ENCODE measurements at places on chromosomes 5 and 9.
A peak's percentile ranks its signal among the peaks of the same experiment; 100 is the strongest.

DNA sequence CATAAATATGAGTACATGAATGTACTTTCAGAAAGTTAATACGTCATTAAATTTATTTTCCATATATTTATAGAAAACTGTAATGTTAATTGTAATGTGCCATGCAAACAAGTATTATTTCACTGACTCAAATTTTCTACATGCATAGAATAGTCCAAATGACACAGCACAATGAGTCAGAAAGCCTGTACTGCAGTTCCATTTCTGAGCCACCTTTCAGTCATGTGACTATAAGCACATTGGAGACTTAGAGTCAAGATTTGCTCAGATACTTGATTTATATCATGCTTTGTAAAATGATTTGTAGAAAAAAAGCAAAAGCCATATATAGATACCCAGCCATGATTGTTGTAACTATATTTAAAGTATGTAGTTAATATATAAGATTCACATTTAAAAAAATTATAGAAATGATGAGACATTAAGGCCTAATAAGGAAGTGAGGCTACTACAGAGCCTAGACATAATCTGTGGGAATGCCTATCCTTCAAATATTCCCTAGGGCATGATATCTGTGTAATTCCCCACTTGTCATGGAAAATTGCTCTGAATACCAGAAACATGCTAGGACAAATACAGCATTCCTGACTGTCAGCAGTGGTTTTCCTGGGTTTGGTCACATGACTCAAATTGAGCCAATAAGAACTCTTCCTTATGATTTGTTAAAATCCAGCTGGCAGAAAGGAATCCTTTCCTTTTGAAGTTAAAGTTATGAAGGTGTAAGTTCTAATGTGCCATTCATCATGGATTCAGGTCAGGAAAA, 50.0 kb downstream of the PTPRD start:
- no peak overlapping the region for H3K4me3 ChIP-seq
- H3K4me1 ChIP-seq: no peaks in the 10 kb centered on the region
- H3K27ac ChIP-seq: no peak overlapping the region
- H3K36me3 ChIP-seq: no peaks in the 10 kb centered on the region
- no peaks in the 10 kb centered on the region for H3K27me3 ChIP-seq
- DNase-seq: no peak

DNA sequence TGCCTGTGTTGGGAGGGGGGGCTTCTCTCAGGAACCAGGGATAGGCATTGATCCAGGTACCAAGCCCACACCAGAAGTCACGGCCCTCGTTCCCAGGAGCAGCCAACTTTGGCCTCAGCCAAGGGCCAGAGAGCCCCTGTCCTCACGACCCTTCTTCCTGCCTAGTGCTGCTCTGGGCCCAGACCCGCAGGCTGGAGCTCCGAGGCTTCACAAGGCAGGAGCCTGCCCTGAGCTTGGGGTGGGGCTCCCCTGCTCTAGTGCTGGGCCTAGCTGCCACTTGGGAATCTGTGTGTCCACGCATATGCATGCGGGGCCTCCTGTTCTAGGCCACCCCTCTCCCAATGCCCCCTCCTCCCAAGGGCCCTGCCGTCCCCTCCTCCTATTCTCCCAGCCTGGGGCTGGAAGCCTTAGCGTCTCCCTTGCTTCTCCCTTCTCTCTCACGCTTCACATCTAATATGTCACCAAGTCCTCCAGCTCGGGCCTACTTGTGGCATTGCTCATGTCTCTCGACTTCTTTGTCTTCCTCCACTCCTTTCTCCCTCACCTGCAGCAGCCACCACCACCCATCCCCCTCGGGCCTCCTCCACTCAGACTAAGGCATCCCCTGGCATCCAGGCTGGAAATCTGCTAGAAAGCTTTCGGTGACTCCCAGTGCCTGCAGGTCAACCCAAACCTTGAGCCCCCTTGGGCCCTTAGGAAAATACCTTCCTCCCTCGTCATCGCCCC, 3.4 kb downstream of the UNC5A start:
- H3K4me3 ChIP-seq: no peak overlapping the region
- no peaks in the 10 kb centered on the region for H3K36me3 ChIP-seq
- H3K27me3 ChIP-seq: peaks cover 56% of the 10 kb centered on the region

DNA sequence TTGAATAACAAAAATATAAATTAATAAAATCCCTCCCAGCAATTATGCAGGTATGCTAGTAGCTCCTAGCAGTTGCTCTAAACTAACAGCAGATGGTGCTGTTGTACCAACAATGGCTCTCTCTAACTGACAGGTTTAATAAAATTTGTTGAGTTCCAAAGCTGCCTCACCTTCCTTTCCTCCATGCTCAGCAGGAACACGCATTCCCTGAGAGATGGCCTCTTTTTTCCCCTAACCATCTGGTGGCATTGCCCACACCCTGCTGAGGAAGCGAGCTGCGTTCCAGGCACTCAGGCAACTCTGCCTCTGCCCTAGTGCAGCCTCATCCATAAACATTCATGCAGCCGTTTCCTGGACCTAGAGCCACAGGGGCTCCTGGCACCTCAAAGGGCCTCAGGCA, 106.2 kb downstream of the KLHL3 start:
- peaks cover 5% of the 10 kb centered on the region for H3K4me1 ChIP-seq
- no peak for DNase-seq
- H3K4me3 ChIP-seq: no peak overlapping the region
- no peak overlapping the region for H3K27ac ChIP-seq

- peaks cover 14% of the 10 kb centered on the region for H3K4me1 ChIP-seq
- no peak overlapping the region for H3K4me3 ChIP-seq
- no peaks in the 10 kb centered on the region for H3K36me3 ChIP-seq
- DNase-seq: no peak
- peak overlapping the region; percentile 6 for H3K27ac ChIP-seq
These were observed 63.1 kb downstream of the TMOD1 start for GRCh38 chr9:97564291-97565175.

- no peaks in the 10 kb centered on the region for H3K4me1 ChIP-seq
- no peaks in the 10 kb centered on the region for H3K36me3 ChIP-seq
- peak overlapping the region; percentile 7 for H3K27ac ChIP-seq
- H3K27me3 ChIP-seq: no peaks in the 10 kb centered on the region
- H3K4me3 ChIP-seq: no peak overlapping the region
These were observed 185.3 kb downstream of the SAXO1 start for GRCh38 chr9:18847576-18848275.

- H3K27ac ChIP-seq: no peak overlapping the region
- H3K36me3 ChIP-seq: no peaks in the 10 kb centered on the region
- DNase-seq: no peak
- no peaks in the 10 kb centered on the region for H3K27me3 ChIP-seq
- H3K4me1 ChIP-seq: peaks cover 4% of the 10 kb centered on the region
These were observed 68.5 kb downstream of the FRMD3 start for GRCh38 chr9:83469722-83470121.

DNA sequence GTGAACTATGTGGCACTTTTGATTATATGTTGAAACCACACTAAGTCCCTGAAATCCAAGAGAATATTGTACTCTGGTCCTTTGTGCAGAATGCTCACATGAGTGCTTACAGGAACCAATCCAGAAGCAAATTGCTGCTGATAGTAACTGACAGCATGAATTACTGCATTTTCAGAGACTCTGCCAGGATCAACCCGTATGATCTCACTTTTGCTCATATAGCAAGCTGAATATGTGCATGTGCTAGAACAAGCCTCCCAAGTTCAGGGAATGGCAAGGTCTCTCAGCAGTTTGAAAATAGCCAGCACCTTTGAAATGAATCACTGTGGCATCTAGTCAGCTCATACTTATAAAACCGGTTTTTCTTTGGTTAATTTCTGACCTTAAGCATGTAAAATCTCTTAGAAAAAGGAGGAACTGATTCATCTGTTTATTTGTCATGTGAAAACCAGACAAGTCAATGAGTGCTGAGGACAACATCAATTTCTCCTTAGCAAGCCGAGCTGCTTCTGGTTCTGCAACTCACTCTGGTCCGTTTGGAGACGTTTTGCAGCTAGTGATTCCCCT, 215.7 kb upstream of the ELL2 start:
- no peak overlapping the region for H3K27ac ChIP-seq
- no peaks in the 10 kb centered on the region for H3K36me3 ChIP-seq
- no peak overlapping the region for H3K4me3 ChIP-seq

- no peak for DNase-seq
- H3K27ac ChIP-seq: no peak overlapping the region
- no peaks in the 10 kb centered on the region for H3K27me3 ChIP-seq
- H3K4me3 ChIP-seq: no peak overlapping the region
These were observed 50.4 kb upstream of the SLC2A8 start for GRCh38 chr9:127346584-127346983.

DNA sequence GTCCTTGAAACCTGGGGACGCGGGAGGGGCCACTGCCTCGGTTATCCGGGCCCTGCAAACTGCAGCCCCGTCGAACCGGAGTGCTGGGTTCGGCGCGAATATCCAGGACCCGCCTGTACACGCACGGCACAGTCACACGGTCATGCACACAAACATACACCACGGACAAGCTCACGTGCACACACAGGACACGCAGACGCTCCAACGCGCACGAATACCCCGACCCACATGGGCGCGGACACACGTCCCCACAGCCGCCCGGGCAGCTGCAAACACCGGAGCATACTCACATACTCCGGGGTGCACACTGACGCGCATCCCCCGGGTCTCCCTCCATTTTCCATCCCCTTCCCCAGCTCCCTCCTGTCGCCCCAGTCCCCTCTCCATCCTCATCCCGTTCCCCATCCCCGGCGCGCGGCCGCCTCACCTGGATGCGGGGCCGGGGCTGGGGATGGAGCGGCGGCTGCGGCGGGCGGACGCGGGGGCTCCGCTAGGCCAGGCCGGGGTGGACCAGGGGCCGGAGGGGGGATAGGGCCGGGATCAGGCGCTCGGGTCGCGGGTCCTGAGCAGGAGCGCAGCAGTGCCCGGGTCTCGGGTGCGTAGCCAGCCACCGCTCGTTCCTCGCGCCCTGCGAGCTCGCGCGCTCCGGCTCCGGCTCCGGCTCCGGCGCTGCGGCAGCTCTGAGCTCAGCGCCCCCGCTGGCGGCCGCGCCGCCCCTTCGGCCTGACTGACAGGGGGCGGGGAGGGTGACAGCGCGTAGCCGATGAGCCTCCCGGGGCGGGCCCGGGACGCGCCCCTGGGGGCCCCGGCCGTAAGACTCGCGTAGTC, at the start of the genes EIF4E1B and SNCB:
Gene EIF4E1B, plus strand, starts transcription at position 823 of the 828 bp plus-strand sequence. CDS start 12,113 bp downstream, outside the sequence.
Gene SNCB, minus strand, starts transcription at position 682 of the 828 bp plus-strand sequence. CDS start 880 bp downstream, outside the sequence.
- H3K4me3 ChIP-seq: no peak within 1 kb of the TSS
- no peak within 1 kb of the TSS for H3K27ac ChIP-seq
- no peak for DNase-seq
- H3K27me3 ChIP-seq: no peaks in the 10 kb centered on the region
- H3K4me1 ChIP-seq: peaks cover 14% of the 10 kb centered on the region

DNA sequence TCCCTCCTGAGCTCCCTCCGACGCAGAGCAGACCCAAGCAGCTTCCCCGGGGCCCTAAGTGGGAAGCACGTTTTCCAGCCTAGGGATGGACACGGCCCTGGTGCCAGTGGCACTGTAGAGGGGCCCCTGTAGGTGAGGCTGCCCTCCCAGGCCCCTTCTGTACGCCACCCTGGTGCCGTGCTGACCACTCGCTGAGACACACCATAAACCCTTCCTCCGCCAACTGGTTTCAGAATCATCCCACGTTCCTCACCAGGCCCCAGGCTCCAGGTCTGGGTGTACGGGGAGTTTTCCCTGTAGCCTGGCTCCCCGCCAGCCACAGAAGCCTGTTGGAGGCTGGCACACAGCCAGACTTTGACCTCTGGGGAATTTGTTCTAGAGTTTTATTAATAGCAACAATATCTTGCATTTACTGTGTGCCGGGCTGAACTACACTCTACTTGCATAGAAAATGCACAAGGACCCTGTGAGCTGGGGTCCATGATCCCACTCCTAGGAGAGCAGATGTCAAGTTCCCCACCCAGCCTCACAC, 18.2 kb upstream of the WDR38 start:
- peaks cover 24% of the 10 kb centered on the region for H3K4me1 ChIP-seq
- H3K27me3 ChIP-seq: no peaks in the 10 kb centered on the region
- H3K4me3 ChIP-seq: no peak overlapping the region
- DNase-seq: peak; percentile 52
- H3K27ac ChIP-seq: no peak overlapping the region

GRCh38 chr5:141800617-141801016, 77.6 kb downstream of the PCDH1 start:
- H3K36me3 ChIP-seq: no peaks in the 10 kb centered on the region
- no peak overlapping the region for H3K4me3 ChIP-seq
- no peak for DNase-seq
- H3K4me1 ChIP-seq: peaks cover 13% of the 10 kb centered on the region

DNA sequence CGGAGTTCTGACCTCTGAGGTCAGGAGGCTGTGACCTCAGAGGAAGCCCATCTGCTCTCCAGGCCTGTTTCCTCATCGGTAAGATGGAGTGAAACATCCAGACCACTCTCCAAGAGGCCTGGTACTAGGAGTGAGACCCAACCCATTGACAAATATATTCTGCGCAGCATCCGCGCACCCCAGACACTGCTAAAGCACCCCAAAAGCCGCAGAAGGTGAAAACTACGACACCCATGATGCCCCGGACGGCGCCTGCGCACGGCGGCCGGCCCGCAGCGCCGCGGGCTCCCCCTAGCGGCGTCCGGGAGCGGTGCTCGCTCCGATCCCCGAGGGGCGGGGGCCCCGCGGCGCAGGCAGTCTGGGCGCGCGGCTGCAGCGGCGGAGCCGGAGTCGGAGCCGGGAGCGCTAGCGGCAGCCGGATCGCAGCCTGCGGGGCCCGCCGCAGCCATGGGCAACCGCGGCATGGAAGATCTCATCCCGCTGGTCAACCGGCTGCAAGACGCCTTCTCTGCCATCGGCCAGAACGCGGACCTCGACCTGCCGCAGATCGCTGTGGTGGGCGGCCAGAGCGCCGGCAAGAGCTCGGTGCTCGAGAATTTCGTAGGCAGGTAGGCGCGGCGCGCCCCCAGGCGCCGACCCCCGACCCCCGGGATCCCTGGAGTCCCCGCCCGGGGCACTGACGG, at the start of gene DNM1:
Gene DNM1, plus strand, starts transcription at position 356 of the 683 bp plus-strand sequence. Its CDS starts 92 bp downstream, at position 448.
- H3K27ac ChIP-seq: peak within 1 kb of the TSS; percentile 4
- peak; percentile 95 for DNase-seq
- peak within 1 kb of the TSS; percentile 27 for H3K4me3 ChIP-seq

DNA sequence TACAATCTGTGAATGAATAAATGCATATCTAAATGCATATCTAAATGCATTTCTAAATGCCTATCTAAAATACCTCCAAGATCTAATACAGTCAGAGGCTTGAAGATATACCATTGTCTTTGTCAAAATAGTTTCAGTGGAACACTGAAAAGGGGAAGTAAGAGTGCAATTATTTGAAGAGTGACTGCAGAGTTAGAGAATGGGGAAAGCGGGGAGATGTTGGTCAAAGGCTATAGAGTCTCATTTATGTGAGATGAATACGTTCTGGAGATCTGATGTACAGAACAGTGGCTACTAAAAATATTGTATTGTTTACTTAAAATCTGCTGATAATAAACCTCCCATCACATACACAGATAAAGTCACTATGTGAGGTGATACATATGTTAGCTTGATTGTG, 1126.2 kb upstream of the CDH9 start:
- DNase-seq: no peak
- H3K36me3 ChIP-seq: no peaks in the 10 kb centered on the region
- H3K4me3 ChIP-seq: no peak overlapping the region
- no peak overlapping the region for H3K27ac ChIP-seq
- H3K27me3 ChIP-seq: no peaks in the 10 kb centered on the region

GRCh38 chr5:77423022-77423750, 68.9 kb downstream of the WDR41 start:
- no peak overlapping the region for H3K27ac ChIP-seq
- no peaks in the 10 kb centered on the region for H3K36me3 ChIP-seq
- H3K4me3 ChIP-seq: no peak overlapping the region
- DNase-seq: no peak
- H3K4me1 ChIP-seq: no peaks in the 10 kb centered on the region
